Kidney glomerular epithelial cell (primary cell): ENCODE measurements at places on chromosomes 13 and 19.

DNA sequence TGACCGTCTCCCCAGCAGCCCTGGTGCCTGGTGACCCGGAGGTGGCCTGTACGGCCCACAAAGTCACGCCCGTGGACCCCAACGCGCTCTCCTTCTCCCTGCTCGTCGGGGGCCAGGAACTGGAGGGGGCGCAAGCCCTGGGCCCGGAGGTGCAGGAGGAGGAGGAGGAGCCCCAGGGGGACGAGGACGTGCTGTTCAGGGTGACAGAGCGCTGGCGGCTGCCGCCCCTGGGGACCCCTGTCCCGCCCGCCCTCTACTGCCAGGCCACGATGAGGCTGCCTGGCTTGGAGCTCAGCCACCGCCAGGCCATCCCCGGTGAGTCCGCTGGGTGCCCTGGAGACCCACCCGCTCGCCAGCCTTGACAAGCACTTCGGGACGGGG, 2.2 kb downstream of the MADCAM1 start:
- no peak for DNase-seq

DNA sequence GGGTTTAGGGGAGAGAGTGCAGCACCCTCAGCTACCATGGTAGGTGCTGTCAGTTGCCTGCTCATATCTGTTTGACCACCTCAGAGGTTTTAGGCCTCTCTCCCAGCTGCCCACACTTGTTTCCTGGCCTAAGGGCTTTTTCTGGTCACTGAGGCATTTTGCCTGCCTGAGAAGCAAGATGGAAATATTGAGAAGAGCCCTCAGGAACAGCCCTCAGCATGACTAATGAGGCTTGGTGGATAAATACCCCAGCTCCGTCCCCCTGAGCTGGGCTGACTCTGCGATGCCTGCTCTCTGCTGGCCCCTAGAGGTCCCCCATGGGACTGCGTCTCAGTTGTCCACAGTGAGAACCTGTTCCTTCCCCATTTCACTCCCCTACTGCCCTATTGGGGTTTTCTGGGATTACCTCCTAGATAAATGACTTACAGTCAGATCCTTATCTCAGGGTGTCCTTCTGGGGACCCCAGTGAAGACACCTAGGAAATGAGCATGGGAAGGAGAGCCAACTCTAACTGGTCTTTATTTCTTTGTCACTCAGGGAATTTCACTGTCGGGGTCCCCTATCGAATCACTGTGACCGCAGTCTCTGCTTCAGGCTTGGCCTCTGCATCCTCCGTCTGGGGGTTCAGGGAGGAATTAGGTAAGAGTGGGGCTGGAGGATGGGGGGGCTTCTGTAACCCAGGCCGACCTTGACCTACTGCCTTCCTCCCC, 13.3 kb downstream of the PALM3 start:
- DNase-seq = no peak

- DNase-seq = no peak
These were observed 83.9 kb downstream of the GNG7 start for GRCh38 chr19:2618611-2619010.

DNA sequence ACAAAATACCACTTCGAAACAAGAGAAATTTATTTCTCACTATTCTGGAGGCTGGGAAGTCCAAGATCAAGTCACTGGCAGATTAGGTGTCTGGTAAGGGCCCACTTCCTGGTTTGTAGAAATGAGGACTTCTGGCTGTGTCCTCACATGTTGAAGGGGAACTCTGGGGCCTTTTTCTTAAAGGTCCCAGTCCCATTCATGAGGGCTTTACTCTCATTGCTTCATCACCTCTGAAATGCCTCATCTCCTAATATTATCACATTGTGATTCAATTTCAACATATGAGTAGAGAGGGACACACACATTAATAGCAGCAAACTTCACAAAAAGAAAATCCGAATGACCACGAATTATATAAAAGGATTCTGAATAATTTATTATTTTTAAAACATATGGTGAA, 21.6 kb upstream of the SIGLEC14 start:
- DNase-seq = no peak

GRCh38 chr19:15452111-15453047, 2.6 kb upstream of the WIZ start:
- DNase-seq = no peak

- no peak for DNase-seq
These were observed 5.1 kb downstream of the FSTL3 start for GRCh38 chr19:681029-682019.

- DNase-seq = no peak
These were observed 230.6 kb downstream of the KLF12 start for GRCh38 chr13:73903561-73903960.
